ENCODE measurements at places on chromosomes 4 and X. TPM values are rescaled to one million over a fixed set of nuclear protein-coding genes. Genes with fewer than 3 reads are reported as not detected.

Gene HCFC1
- total RNA-seq, result 67.5 TPM

Gene PLAC1
- total RNA-seq, result not detected

Gene AFM
- not detected for total RNA-seq

Gene EXOSC9
- 45.7 TPM for total RNA-seq

Gene STATH
- total RNA-seq, result not detected

Gene DCAF12L2
- not detected for total RNA-seq

- no peaks in the 10 kb centered on the region for H3K36me3 ChIP-seq
- no peak overlapping the region for H3K4me3 ChIP-seq
- H3K27me3 ChIP-seq, result no peaks in the 10 kb centered on the region
Observed at GRCh38 chr4:80161413-80162058, 35.8 kb upstream of the PRDM8 start.

- no peaks in the 10 kb centered on the region for H3K27me3 ChIP-seq
- no peak for DNase-seq
- no peak overlapping the region for H3K4me3 ChIP-seq
- no peaks in the 10 kb centered on the region for H3K4me1 ChIP-seq
Observed at GRCh38 chr4:11537846-11538245, 109.2 kb upstream of the HS3ST1 start.

DNA sequence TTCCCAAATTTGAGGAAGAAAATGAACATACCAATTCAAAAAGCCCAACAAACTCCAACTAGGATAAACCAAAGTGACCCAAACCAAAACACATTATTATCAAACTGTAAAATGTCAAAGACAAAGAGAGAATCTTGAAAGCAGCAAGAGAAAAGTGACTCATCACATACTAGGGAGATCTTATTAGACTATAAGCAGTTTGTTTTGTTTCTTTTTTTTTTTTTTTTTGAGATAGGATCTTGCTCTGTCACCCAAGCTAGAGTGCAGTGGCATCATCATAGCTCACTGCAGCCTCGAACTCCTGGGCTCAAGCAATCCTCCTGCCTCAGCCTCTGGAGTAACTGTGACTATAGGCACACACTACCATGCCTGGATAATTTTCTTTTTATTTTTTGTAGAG, 12.6 kb downstream of the C4orf36 start:
- no peaks in the 10 kb centered on the region for H3K4me1 ChIP-seq
- DNase-seq, result no peak
- H3K27ac ChIP-seq, result no peak overlapping the region
- no peaks in the 10 kb centered on the region for H3K27me3 ChIP-seq
- no peak overlapping the region for H3K4me3 ChIP-seq

- no peaks in the 10 kb centered on the region for H3K4me1 ChIP-seq
- H3K4me3 ChIP-seq, result no peak overlapping the region
- no peak for DNase-seq
Observed at GRCh38 chr4:26289401-26289800, 31.4 kb upstream of the RBPJ start.

DNA sequence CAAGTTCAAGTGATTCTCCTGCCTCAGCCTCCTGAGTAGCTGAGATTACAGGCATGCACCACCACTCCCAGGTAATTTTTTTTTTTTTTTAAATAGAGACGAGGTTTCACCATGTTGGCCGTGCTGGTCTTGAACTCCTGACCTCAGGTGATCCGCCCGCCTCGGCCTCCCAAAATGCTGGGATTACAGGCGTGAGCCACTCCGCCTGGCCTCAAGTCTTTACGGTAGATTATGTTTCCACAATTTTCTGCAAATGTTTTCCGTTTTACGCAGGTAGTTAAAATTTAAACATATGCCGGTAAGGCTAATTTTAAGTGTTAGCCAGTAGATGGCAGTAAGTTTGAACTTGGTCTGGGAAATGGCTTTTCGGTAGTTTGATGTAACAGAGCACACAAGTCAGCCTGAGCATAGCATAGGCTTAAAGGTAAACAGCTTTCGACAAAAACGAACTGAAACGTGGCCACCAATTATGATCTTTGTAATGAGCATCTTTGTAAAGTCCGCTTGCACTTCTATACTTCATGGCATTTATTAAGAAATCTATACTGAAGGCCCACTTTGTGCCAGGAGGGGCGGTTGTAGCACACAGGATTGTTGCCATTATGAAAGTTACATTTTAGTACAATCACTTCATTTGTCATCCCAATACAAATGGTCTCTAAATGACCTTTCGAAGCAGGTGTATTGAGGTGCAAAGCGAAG, 31.1 kb downstream of the CCKAR start:
- no peak overlapping the region for H3K27ac ChIP-seq
- no peak for DNase-seq
- no peaks in the 10 kb centered on the region for H3K27me3 ChIP-seq
- H3K36me3 ChIP-seq, result no peaks in the 10 kb centered on the region

DNA sequence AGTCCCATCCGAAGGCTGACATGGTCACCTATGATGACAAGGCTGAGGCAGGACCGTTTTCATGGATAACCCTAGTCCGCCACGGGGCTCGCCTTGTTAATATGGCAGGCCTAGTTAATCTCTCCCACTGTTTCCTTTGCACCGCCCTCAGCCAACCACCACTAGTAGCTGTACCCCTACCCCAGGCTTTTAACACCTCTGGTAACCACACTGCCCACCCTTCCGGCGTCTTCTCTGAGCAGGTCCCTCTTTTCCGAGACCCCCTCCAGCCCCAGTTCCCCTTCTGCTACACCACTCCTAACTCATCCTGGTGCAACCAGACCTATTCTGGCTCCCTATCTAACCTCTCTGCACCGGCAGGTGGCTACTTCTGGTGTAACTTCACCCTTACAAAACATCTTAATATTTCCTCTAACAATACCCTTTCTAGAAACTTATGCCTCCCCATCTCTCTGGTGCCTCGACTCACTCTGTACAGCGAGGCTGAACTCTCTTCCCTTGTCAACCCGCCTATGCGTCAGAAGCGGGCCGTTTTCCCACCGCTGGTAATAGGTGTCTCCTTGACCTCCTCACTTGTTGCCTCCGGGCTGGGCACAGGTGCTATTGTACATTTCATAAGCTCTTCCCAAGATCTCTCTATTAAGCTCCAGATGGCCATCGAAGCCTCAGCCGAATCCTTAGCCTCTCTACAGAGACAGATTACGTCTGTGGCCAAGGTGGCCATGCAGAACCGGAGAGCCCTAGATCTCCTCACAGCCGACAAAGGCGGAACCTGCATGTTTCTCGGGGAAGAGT, 964.4 kb downstream of the RPA4 start:
- H3K4me3 ChIP-seq, result no peak overlapping the region
- H3K27me3 ChIP-seq, result no peaks in the 10 kb centered on the region
- H3K27ac ChIP-seq, result no peak overlapping the region
- no peak for DNase-seq
- no peaks in the 10 kb centered on the region for H3K36me3 ChIP-seq

GRCh38 chrX:1592470-1593142, 1.2 kb downstream of the AKAP17A start:
- no peaks in the 10 kb centered on the region for H3K27me3 ChIP-seq
- peaks cover 38% of the 10 kb centered on the region for H3K36me3 ChIP-seq
- peak overlapping the region; percentile 85 for H3K27ac ChIP-seq
- peak overlapping the region; percentile 91 for H3K4me3 ChIP-seq

GRCh38 chr4:123507376-123507775, 110.8 kb downstream of the SPRY1 start:
- no peaks in the 10 kb centered on the region for H3K27me3 ChIP-seq
- no peak for DNase-seq

DNA sequence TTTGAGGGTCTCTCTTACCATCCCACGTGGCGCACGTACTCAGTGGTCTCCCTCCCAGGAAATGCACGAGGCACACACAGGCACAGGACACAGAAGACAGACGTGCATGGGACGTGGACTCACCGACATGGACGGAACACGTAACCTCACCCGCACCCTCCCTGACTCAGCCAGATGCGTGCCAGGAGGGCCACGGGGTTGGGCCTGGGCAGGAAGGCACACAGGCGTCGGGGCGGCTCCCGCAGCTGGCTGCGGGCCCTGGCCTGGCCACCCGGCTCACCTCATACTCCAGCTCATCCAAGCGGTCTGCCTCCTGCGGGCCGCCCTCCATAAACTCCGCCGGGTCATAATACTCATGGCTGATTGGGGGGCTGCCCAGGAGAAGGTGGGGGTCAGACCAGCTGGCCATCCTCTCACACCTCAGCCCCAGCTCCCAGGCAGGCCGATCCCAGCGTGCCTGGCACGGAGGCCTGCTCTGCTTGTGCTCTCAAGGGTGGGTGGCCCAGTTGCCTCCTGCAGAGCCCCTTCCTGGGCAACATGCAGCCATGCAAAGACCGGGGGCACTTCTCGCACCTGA, 12.6 kb downstream of the SSR4 start:
- H3K27me3 ChIP-seq, result no peaks in the 10 kb centered on the region
- no peak overlapping the region for H3K27ac ChIP-seq
- H3K4me3 ChIP-seq, result no peak overlapping the region
- no peak for DNase-seq
- H3K4me1 ChIP-seq, result no peaks in the 10 kb centered on the region
- peaks cover 3% of the 10 kb centered on the region for H3K36me3 ChIP-seq

DNA sequence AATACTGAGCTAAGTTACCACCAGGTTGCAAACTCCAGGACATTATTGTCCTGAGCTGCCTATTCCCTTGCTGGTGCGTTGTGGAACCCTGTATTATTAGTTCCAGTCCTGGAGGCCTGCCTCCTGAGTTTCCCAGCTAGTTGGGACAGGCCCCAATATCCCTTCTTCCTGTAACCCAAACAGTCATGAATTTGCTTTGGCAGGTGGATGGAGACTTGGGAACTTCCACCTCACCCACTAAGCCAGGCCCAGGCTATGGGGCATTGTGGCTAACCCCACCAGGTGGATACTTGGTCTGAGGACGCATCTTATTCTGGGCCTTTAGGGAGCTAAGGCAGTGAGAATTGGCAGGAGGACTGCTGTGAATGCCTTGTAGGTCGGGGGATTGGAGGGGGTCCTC, 5.0 kb downstream of the RBM3 start:
- no peak overlapping the region for H3K27ac ChIP-seq
- H3K27me3 ChIP-seq, result no peaks in the 10 kb centered on the region
- peaks cover 15% of the 10 kb centered on the region for H3K4me1 ChIP-seq
- no peak for DNase-seq
- H3K36me3 ChIP-seq, result peaks cover 41% of the 10 kb centered on the region
- H3K4me3 ChIP-seq, result no peak overlapping the region

DNA sequence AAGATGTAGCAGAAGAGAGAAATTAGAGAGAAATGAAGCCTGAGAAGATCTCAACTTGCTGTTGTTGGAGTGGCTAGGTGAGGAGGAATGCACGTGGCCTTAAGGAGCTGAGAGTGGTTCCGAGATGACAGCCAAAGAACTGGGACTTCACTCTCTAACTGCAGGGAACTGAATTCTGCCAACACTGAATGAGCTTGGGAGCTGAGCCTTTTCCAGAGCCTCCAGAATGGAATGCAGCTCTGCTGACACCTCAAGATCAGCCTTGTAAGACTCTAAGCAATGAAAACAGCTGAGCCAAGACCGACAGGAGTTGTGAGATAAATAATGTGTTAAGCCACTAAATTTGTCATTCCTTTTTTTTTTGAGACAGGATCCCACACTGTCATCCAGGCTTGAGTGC, 73.0 kb downstream of the TLL1 start:
- no peak overlapping the region for H3K4me3 ChIP-seq
- DNase-seq, result no peak
- H3K27ac ChIP-seq, result no peak overlapping the region
- H3K27me3 ChIP-seq, result no peaks in the 10 kb centered on the region
- H3K4me1 ChIP-seq, result no peaks in the 10 kb centered on the region

- no peaks in the 10 kb centered on the region for H3K27me3 ChIP-seq
- peak overlapping the region; percentile 18 for H3K27ac ChIP-seq
- peaks cover 23% of the 10 kb centered on the region for H3K4me1 ChIP-seq
Observed at GRCh38 chr4:37978248-37978924, 18.2 kb downstream of the PTTG2 start.

DNA sequence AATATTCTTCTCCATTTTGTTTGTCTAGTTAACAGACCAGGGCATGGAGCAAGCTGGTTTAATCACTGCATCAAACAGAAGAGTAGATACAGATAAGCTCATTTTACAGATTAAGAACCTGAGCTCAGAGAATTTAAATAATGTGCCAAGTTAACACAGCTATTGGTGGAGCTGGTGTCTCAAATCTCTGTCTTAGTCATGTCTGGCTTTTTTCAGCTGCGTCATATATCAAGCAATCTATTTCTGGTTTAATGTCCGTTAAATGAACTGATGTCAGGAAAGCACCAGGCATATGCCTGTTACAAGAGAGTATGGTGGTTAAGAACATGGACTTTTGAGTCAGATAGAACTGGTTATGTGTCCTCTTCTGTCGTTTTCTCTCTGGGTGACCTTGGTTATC, 79.8 kb upstream of the ADGRA3 start:
- no peaks in the 10 kb centered on the region for H3K27me3 ChIP-seq
- H3K4me3 ChIP-seq, result no peak overlapping the region
- H3K27ac ChIP-seq, result no peak overlapping the region
- DNase-seq, result no peak
- no peaks in the 10 kb centered on the region for H3K4me1 ChIP-seq
- H3K36me3 ChIP-seq, result no peaks in the 10 kb centered on the region

DNA sequence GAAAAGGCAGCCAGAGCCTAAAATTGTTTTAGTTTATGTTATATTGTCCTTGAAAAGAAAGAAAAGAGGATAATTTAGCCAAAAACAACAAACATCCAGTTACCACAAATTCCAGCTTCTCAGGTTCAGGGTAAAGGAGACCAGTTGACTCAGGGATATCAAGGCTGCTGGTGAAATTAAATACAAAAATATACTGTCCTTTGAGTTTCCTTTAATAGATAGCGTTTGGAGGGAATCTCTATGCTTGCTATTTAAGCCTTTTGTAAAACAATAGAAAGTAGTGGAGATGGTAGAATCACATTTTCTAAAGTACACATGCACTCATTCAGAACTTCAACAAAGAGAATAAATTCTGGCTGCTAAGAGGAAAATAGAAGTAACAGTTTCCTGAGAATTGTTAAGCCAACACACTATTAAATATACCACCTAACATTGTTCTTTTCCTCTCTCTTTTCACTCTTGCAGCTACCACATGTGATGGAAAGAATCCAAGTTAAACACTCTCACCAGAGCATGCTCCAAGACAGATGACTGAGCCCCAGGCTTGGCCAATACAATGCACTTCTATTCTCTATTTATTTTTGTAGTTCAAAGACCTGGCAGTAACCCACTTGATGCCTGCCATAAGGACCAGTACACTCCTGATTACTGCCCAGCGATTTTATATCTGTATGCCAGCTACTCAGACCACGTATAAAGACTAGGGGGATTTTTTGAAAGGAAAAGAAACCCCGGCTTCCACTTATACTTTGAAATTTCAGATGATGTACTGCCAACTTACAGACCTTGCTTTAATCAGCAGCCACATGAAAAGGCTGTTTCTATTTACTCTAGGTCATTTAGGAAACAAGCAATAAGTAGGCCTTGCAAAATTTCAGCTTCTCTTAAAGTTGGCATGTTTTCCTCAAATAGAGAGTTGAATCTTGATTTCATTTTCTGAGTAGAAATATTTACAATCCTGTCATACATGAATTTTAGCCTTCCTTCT, 756.9 kb downstream of the FAT4 start:
- no peaks in the 10 kb centered on the region for H3K36me3 ChIP-seq
- H3K27ac ChIP-seq, result no peak overlapping the region
- H3K4me1 ChIP-seq, result no peaks in the 10 kb centered on the region
- no peak overlapping the region for H3K4me3 ChIP-seq
- no peak for DNase-seq
- no peaks in the 10 kb centered on the region for H3K27me3 ChIP-seq
